ENCODE measurements at places on chromosomes 16 and 17. TPM values are rescaled to one million over a fixed set of nuclear protein-coding genes. Genes with fewer than 3 reads are reported as not detected.

DNA sequence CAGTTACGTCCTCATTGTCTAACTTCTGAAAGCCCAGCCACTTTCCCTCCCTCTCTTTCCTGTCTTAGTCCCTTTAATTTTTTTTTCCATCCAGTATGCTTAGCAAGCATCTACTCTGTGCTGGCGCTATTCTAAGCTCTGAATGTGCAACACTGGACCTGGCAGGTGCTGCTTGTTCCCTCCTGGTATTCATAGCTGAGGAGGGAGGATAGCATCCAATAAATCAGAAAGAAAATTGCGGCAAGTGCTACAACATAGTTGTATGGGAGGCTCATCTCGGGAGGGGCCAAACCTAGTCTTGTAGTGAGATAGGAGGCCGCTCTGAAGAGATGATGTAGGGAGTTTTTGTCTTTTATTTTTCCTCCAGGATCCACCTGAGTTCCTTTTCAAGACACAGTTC, 457.3 kb upstream of the HSBP1 start:
- no peak for DNase-seq

CALB2 gene
- total RNA-seq: 1.3 TPM

- DNase-seq: no peak
Observed at GRCh38 chr16:68889508-68890150, 46.3 kb downstream of the TANGO6 start.

ZFHX3 gene
- 7.3 TPM for total RNA-seq

CD300A gene
- total RNA-seq: not detected

DNA sequence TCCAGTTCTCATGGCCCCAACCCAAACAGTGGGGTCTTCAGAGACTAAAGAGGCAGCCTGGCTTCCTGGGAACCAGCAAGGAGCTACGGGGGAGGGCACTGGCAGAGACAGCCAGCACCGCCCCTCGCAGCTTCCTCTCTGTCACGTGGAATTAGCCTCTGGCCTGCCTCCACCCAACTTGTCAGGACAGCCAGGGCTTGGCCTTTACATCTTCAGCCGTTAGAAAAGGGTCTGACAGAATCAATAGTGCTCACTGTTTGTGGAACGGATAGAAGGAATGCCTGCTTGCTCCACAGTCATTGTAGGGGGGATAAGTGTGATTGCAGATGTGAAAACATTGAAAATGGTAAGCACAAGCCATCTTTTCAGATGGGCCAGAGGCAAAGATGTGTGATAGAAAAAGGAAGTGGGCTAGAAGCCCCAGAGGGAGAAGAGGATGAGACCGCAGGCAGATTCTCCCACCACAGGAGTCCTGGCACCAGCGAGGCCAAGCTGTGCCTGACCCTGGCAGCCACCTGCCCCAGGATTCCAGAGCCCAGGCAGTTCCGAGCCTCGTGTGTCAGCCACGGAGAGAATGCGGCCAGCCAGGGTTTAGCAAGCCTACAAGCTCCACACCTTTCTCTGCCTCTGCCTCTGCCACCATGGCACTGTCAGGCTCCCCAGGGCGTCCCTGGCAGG, 18.6 kb downstream of the GRIN2C start:
- DNase-seq: peak; percentile 29

DNA sequence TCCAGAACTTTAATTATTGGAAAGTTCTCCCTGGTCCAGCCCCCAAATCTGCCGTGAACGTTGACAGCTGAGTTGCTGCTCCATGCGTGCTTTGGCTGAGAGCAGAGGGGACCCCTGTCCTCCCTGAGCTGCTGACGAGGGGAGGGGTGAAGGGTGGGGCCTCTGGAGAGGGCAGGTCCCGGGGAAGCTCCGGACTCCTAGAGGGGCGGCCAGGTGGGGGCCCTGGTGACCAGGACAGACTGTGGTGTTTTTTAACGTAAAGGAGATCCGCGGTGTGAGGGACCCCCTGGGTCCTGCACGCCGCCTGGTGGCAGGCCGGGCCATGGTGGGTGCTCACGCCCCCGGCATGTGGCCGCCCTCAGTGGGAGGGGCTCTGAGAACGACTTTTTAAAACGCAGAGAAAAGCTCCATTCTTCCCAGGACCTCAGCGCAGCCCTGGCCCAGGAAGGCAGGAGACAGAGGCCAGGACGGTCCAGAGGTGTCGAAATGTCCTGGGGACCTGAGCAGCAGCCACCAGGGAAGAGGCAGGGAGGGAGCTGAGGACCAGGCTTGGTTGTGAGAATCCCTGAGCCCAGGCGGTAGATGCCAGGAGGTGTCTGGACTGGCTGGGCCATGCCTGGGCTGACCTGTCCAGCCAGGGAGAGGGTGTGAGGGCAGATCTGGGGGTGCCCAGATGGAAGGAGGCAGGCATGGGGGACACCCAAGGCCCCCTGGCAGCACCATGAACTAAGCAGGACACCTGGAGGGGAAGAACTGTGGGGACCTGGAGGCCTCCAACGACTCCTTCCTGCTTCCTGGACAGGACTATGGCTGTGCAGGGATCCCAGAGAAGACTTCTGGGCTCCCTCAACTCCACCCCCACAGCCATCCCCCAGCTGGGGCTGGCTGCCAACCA, at the start of gene MC1R:
Gene MC1R, plus strand, starts transcription at position 410 of the 895 bp plus-strand sequence. Its CDS starts 397 bp downstream, at position 807.
- DNase-seq: peak; percentile 29

GRCh38 chr17:4249452-4250029, 14.2 kb downstream of the ANKFY1 start:
- DNase-seq: peak; percentile 39

SCGB1C2 gene
- total RNA-seq: not detected

GRCh38 chr17:41442739-41443138, 2.0 kb upstream of the KRT38 start:
- peak; percentile 80 for DNase-seq

DNA sequence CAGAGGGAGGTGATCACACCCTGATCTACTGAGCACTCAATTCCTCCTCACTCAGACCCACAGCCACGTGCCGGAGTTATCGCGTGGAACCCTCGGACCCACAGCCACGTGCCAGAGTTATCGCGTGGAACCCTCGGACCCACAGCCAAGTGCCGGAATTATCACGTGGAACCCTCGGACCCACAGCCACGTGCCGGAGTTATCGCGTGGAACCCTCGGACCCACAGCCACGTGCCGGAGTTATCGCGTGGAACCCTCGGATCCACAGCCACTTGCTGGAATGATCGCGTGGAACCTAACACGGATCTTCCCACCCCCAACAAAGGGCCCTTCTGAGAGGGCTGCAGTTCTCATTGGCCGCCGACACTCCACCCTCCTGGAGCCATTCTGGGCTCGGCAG, 97.7 kb downstream of the PGS1 start:
- DNase-seq: no peak

All from fibroblast of lung (primary cell).